ENCODE measurements at places on chromosomes 6 and 20.
A peak's percentile ranks its signal among the peaks of the same experiment; 100 is the strongest.

GRCh38 chr6:153208706-153209105 lies 77.6 kb upstream of the RGS17 start:
- no peak for DNase-seq

- DNase-seq = no peak
Observed at GRCh38 chr20:51340451-51340840, 202.1 kb downstream of the NFATC2 start.

DNA sequence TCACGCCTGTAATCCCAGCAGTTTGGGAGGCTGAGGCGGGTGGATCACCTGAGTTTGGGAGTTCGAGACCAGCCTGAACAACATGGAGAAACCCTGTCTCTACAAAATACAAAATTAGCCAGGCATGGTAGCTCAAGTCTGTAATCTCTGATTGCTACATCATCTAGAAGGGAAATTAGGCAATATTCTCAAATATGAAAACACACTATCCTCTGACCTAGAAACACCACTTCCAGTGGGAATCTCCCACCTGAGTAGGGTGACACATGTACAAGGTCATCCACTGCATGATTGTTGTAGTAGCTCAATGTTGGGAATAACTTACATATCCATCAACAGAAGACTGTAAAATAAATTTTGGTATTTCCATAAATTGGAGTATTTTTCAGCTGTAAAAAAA lies 19.1 kb upstream of the SIRPD start:
- DNase-seq = no peak

DNA sequence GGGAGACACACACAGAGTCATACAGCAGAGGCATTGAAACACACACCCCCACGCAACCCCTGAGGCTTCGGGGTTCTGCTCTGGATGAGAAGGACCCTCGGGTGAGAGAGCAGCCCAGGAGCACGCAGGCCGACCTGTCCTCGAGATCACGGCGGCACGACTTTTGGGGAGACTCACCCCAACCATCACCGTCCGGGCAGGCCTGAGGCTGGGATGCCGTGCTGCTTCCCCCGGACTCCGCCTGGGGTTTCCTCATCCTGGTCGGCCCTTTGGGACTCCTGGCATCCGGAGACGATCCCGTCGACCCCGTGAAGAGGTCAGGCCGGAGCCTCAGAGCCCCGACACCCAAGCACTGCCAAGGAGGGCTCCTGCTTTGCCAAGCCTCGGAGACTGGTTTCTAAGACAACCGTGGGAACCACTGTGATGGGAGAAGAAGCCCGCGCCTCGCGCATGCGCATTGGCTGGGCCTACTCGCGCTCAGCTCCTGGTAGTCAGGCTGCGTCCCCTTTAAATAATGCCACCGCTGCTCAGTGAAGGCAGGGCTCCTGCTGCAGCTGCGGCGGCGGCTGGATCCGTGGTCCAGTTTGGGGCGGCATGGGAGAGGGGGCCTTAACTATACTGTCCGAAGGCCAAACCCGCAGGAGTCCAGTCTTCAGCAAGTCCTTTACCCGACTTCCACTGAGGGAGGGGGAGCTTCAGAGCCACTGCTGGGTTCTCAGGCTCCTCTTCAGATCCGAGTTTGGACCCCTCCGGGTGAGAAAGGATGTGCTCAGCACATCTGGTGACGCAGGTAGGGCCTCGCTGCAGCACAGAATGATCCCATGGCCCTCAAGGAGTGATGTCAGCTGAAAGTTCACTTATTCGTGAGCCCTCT lies 171.4 kb upstream of the ZNF337 start:
- DNase-seq = peak; percentile 69

- DNase-seq = no peak
Observed at GRCh38 chr6:17472653-17473183, 79.3 kb downstream of the CAP2 start.

DNA sequence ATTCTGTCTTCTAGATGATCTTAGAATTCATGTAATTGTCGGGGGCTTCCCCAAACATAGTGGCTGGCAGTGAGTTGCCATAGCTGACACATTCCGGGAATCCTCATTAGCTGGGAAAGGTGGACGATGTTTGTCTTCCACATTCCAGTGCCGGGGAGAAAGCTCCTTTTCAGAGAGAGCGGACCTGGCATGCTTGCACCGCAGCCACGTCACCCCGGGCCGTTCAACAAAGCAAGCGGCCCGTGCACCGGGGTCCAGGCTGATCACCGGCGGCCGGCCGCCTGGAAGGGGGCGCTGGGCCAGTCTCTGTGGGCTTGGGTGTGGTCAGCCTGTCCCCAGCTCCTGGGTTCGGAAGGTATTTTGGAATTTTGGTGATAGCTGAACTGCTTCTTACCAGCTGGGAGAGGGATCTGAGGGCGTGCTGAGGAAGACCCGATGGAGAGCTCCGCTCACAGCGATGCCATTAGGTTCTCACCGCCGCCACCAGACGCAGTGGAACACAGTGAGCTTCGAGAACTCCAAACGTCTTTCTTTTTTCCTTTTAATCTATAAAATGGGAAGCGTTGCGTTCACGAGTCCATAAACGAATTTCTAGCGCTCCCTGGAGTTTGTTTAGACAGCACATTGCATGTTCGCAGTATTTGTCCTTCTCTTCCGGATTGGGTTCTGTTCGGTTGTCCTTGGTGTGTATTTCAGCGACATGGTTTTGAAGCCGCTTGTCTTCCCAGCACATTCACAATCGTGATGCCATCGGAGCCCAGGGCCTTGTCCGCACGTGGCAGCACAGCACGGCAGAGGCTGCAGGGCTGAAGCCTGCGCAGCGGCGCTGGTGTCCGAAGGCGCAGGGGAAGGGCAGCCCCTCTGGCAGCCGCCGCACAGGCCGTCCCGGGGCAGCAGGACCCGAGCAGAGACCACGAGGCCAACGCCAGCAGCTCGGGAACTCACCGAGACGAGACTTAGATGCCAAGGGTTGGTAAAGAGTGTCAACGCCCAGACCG lies 557.6 kb downstream of the QKI start:
- no peak for DNase-seq

DNA sequence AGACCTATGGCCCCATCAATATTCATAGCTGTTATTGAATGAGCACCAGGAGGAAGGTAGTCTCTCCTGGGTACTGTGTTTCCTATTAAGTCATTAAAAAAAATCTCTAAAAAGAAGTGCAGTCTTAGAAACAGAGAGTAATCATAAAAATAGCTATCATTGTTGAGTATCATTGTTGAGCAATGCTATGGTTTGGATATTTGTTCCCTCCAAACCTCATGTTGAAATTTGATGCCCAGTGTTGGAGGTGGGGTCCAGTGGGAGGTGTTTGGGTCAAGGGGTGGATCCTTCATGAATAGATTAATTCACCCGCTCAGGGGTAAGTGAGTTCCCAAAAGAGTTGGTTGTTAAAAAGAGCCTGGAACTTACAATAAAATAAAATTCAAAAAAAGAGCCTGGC lies 88.1 kb upstream of the IYD start:
- no peak for DNase-seq

GRCh38 chr6:95815389-95816056 lies 200.3 kb upstream of the FUT9 start:
- no peak for DNase-seq

GRCh38 chr20:62784497-62784896 lies 11.8 kb upstream of the MRGBP start:
- DNase-seq = no peak

DNA sequence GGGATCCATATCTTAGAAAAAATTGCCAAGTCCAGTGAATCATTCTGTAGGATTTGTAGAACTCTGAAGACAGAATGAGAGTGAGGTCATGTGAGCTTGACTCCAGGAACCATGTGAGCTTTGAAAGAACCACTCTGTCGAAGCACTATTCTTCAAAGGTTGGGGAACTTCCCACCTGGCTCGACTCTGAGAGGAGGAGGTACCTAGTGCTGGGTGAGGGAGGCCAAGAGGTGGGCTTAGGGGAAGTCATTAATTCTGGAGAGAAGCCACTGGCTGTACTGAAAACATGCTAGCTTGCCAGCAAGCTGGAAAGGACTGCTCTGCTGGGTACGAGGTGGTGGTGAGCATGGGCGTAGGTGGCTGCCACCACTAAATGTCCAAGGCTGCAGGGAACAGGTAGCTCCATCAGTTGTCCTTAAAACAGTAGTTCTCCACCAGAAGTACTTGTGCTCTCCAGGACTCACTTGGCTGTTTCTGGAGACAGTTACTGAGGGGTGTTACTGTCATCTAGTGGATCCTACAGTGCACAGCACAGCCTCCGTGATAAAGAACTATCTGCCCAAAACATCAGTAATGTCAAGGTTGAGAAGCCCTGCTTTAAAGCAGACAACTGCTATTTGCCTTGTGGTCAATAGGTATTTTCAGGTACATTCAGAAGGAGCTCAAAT lies 34.7 kb upstream of the SYNJ2 start:
- DNase-seq = no peak

DNA sequence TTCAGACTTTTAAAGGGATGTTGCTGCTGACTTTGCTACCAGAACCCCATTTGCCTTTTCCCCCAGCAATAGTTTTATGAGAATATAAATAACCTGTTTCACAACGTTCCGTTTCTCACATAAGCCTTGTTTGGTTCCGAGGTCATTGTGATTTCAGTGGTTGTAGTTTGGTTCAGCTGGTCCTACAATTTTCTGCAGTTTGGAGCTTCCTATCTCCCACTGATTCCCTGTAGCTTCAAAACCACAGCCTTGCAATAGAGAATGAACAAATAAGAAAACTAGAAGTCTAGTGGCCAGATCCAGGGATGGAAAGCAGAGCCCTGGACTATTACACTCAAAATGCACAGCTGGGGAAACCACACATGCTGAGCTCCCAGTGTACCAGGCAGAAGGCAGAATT lies 24.1 kb upstream of the SH3BGRL2 start:
- DNase-seq = no peak

GRCh38 chr20:9027626-9028025 lies 41.3 kb upstream of the PLCB4 start:
- DNase-seq = no peak

DNA sequence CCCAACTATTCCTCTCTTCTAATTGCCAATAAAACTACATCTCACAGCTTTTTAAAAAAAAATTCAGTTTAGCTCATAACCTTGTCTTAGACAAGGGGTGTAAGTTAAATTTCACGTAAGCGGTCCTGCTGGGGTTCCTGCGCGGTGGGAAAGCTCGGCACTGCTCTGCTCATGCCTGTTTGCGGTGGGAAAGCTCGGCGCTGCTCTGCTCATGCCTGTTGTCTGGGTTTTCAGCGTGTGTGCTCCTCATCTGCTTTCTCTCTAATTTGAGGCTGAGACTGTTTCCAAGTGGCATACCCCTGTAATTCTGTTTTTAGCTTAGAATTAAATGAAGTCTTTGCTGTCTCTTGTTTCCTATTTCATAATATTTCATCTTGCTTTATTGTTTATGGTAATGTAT lies 18.6 kb downstream of the ARID1B start:
- DNase-seq = peak; percentile 33

DNA sequence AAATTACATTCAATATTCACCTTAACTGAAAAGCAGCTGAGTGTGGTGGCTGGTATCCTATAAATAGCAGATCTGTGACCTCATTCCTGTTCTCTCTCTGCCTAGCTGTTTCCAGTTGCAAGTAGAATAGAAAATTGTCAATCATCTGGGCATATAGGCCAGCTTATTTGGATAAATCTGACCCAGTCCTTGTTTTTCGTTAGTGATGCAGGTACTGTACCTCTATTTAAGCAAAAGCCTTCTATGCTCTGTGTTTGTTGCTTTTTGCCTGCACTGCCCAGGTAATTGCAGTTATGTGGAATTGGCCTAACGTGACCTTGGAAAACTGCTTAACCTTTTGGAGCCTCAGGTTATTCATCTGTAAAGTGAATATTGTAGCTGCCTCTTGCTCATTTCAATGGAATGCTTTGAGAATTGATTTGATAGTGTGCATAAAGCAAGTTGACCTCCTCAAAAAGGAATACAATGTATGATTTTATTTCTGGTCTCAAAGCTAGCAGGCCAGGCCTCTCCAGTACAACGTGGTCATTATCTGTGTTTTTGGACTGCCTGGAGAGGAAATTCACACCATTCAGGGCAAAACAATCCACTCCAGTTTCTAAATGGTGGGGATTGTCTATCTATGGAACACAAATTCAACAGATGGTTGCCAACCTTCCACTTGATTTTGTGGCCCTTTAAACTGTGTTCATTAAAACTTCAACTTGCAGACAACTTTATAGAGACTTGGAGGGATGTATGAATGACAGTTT lies 508.7 kb upstream of the CITED2 start:
- peak; percentile 27 for DNase-seq

DNA sequence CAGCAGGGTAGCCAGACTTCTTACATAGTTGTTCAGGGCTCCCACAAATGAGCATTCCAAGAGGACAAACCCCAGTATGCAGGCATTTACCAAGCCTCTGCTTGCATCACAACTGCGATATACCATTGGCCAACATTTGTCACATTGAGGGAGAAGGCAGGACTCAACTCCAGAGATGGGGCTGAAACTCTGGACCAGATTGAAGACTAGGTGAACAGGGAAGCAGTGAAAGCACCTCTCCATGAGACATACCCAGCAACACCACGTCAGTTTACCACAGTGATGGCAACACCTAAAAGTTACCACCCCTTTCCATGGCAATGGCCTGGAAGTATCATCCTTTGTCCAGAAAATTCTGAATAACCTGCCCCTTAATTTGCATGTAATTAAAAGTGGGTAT lies 7.9 kb upstream of the RALY start:
- DNase-seq = no peak

DNA sequence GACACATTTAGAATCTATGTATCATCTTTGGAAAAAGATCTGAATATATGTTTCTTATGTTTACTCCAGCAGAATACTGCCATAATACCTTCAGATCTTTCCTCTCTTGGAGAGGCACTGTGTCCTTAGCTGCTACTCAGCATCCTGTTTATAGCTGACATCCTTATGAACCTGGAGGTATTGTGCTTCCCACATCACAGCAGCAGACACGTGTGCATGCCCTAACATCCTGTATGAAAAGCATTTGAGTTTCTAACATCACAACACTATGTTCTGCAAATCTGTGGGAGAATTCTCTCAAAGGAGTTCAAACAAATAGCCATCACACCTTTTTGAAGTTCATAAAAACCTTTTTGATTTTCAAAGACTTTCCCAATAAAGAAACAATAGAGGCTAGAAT lies 216.0 kb downstream of the GJA1 start:
- no peak for DNase-seq

GRCh38 chr6:159727717-159728445 lies 575 bp downstream of the WTAP start:
- DNase-seq = no peak

DNA sequence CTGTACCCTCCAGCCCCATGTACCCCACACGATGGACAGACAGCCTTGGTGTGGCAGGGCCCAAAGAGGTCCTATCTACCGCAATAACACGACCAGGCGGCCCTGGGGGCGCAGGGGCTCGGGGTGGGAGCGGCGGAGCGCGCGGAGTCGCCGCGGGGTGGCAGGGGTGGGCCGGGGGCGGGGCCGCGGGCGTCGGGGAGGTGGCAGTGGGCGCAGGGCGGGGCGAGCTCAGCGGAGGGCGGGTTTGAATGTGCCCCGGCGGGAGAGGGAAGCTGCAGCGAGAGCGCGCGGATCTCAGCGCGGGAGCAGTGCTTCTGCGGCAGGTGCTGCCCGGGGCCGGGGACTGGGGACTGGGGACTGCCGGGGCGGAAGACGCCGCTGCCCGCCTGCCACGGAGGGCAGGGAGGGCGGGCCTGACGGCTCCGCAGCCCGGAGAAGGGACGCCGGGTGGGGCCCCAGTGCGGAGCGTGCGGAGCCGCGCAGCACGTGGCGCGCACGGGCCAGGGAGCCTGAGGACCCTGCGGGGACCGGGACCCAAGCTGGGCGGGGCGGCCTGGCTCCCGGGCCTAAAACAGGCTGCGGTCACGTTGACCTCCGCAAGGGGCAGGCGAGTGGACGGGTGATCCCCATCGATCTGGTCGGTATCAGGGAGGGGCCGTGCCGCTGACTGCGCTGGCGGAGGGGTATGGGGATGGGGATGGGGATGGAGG lies at the start of gene SLC29A1:
SLC29A1 (plus strand) TSS at position 277 of the 710 bp plus-strand sequence. CDS start 3,719 bp downstream, outside the sequence.
- DNase-seq = peak; percentile 44
